ENCODE measurements at places on chromosomes 1 and 21.

DNA sequence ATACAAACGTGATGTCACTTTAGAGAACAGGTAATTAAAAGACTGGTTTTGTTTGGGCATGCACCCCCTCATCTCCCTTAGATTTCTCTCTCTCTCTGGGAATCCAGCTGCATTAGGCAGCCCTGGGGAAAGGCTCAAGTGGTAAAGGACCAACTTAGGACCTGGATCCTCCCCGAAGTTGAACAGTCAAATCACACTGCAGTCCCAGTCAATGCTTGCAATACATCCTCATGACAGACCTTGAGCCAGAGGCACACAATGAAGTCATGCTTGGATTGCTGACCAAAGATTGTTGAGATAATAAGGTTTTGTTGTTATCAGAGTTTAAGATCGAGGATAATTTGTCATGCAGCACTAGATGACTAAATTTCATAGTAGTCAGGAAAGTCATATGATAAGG, 1285.8 kb upstream of the NCAM2 start:
- no peak for DNase-seq

DNA sequence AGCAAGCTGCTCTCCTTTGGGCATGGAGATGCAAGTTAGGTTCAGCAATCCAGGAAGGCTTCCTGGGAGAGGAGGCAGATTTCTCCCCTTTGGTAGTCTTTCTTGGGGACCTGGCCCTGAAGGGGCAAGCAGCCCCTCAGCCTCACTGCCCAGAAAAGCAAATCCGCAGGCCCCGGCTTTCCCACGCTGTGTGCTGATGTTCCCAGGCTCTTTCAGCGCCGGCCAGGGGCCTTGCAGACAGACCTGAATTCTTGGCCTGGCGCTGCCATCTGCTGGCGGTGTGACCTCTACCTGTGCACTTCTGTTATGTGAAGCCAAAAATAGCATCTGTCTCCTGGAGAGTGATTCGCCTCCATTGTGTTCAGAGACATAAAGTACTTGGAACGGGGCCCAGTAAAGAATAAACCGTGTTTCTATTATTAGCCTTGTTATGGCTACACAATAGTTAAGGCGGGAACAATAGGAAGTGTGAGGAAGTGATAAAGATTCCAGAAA, 64.8 kb downstream of the ALPL start:
- DNase-seq, result peak; percentile 67

GRCh38 chr1:56972976-56973375, 7.2 kb upstream of the C8B start:
- DNase-seq, result no peak

- DNase-seq, result no peak
Observed at GRCh38 chr1:19661721-19662228, 2.9 kb upstream of the HTR6 start.

DNA sequence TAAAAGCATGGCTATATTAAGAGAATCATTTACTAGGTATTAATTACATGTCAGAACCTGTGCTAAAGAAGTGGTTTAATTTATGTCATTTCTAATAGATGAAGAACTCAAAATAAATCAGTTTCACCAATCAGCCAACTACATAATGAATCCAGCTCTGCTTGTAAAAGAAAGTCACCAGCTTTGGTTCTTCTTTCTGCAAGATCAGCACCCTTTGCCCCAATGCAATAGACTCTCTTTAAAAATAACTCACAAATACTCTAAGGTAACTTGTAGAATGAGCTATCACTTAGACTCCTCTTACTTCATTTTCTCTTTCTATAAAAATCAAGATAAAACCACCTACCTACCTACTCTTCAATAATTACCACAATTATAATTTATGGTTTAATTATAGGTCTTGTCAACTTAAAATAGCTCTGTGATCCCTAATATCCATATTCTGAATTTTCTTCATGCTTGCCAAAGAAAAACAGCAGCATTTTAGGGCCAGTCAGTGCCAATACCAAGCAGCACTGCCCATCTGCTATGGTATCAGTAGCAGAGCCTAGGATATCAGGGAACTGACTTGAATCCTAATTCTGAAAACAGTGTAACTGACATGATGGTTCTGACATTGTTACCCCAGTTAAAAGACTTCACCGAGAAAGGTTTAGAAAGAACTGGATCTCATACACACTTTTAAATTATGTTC, 11.3 kb downstream of the SLC19A2 start:
- no peak for DNase-seq

DNA sequence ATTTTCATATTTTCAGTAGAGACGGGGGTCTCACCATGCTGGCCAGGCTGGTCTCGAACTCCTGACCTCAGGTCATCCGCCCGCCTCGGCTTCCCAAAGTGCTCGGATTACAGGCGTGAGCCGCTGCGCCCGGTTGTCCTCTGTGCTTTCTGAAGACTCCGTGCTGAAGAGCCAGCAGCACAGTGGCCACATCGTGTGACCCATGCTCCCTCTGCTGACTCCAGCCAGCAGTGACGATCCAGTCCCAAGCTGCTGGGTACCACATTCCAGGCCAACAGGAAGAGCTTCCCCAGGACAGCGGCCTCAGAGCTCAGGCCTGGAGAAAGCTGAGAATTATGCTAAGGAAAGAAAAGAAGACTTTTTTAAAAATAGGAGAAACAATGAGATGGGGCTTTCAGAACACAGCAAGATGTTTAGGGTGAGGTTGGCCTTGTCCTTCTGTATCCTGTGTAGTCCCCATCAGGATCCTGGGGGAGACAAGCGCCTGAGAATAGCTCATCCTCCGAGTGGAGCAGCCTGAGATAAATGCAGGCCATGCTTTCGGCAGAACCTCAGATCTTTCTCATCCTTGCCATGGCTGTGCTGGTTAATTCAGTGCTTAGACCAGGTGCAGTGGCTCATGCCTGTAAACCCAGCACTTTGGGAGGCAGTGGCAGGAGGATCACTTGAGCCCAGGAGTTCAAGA, 207.1 kb downstream of the SLC35F3 start:
- DNase-seq, result peak; percentile 12

GRCh38 chr1:240784776-240785175, 172.8 kb upstream of the GREM2 start:
- DNase-seq, result no peak

DNA sequence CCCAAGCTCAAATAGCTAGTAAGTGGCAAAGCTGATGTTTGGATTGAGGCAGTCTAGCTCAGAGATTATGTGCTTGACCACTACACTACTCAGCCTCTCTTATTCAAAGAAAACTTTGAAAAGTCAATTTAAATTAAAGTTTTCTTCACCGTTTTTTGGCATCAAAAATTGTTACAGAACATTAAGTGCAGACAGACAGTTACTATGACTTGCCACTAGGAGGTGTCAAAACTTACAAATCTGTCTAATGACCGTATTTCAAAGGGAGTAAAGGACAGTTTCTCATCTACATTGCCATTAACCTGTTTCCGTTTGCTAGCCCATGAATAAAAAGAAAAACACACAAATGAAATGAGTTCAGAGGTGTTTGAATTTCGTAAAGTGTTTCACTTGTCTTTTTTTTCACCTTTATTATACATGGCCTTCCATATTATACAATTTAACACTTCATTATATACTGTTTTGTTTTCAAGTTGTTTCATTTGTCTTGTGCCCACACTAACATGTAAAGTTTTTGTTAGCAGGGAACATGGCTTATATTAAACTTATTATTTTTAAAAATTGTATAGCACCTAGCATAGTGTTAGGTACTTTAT, 57.4 kb upstream of the MTF2 start:
- DNase-seq, result peak; percentile 38

DNA sequence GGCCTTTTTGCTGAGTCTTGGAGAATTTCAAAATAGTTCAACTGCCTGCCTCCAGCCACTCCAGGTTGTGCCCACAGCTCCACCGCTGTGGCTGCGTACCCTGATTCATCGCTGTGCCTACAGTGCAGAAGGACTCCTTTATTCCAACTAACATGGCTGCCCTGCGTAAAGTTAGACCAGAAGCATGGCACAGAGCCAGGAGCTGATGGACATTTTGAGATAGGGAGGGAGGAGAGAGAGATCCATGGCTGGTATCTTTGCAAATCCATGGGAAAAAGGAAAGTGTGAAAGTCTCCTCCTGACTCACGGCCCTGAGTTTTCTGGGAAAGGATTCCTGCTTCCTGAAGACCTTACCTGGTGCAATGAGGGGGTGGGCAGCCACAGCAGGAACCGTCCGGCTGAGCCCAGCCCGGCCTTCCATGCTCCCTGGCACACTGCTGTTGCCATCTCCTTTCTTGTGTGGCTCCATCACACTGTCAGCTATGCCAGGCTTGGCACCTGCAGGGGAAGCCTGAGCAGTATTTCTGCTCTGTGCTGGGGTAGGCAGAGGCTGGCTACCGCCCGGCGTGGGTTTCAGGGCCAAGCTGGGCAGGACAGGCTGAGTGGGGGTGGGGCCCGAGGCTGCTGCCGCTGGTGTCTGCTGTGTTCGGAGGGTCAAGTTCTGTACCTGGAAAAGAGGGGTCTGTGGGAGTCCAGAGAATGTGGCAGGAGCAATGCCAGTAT, 46.0 kb upstream of the A3GALT2 start:
- DNase-seq, result no peak

DNA sequence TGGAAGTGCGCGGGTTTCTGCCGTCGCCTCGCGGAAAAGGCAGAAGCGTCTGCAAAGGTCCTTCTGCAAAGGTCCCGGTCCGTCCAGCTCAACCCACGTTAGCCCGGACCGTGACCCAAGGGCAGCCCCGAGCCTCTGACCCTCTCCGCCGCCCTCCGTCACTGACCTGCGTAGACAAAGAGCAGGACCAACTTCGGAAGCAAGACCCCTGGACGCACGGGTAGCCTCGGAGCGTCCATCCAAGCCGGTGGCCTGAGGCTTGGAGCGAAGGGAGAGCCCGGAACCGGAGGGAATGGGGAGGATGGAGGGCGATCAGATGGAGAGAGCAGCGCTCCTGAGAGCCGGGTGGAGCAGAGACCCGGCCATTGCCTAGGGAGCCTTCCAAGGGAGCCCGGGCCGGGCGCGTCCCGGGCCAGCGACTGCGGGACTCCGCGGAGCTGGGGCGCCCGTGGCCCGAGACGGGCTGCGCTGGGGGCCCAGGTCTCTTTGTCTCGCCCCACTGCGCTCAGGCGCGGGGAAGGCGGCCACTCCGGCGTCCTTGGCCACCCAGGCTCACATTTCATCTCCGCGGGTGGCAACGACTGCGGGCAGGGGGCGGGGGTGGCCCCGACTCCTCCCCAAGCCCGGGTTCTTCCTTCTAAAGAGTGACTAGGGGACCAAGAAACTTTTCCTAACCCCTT, at the start of gene CYYR1:
TSS of gene CYYR1 (minus strand) at position 585 of the 680 bp plus-strand sequence. CDS start at position 239, 346 bp downstream.
- peak; percentile 18 for DNase-seq

- DNase-seq, result no peak
Observed at GRCh38 chr1:208951908-208952307, 631.6 kb upstream of the CAMK1G start.

DNA sequence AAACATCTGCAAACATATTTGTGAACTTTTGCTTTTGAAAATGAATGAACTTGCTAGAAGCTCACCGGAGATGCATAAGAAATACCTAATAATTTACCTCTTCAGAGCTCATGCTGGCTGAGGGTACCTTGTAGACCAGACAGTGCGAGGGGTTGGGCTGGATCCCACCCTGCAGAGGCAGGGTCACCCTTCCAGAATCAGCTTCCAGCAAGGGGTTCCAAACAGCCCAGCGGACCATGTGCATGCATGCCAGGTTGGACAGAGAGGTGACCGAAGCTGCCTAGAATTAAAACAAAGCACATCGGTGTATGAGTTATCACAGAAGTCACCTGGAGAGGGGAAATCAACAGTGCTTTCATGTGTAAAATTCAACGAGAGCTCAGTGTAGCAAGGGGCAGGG, 59.2 kb downstream of the NPHP4 start:
- DNase-seq, result no peak

GRCh38 chr1:1763657-1764621, 14.3 kb downstream of the NADK start:
- DNase-seq, result no peak

GRCh38 chr1:40665335-40666171, at the start of gene RIMS3:
TSS of gene RIMS3 (minus strand) at chr1:40665682. CDS start at chr1:40641925, 23,757 bp downstream.
- DNase-seq, result no peak

DNA sequence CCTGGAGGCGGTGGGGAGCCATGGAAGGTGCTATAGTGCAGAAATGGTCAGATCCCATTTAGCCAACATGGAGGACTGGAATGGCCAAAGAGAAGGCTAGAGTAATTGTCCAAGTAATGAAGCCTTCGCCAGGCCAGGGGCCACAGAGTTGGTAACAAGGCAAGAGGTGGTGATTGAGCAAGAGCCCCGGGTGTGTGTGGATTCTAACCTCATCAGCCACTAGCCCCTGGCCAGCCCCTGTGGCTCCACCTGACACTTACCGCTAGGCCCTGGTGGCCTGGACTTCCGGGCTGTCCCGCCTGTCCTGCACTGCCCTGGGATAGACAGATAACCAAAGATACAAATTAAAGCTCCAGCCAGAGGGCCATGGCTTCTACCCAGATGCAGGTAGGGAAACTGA, 9.9 kb downstream of the COL9A2 start:
- no peak for DNase-seq

GRCh38 chr1:198598796-198599321, 40.0 kb upstream of the PTPRC start:
- DNase-seq, result peak; percentile 10

- peak; percentile 82 for DNase-seq
Observed at GRCh38 chr1:11693024-11693590, 1.6 kb downstream of the DRAXIN start.

GRCh38 chr1:112011202-112011601, 21.7 kb upstream of the KCND3 start:
- peak; percentile 56 for DNase-seq

DNA sequence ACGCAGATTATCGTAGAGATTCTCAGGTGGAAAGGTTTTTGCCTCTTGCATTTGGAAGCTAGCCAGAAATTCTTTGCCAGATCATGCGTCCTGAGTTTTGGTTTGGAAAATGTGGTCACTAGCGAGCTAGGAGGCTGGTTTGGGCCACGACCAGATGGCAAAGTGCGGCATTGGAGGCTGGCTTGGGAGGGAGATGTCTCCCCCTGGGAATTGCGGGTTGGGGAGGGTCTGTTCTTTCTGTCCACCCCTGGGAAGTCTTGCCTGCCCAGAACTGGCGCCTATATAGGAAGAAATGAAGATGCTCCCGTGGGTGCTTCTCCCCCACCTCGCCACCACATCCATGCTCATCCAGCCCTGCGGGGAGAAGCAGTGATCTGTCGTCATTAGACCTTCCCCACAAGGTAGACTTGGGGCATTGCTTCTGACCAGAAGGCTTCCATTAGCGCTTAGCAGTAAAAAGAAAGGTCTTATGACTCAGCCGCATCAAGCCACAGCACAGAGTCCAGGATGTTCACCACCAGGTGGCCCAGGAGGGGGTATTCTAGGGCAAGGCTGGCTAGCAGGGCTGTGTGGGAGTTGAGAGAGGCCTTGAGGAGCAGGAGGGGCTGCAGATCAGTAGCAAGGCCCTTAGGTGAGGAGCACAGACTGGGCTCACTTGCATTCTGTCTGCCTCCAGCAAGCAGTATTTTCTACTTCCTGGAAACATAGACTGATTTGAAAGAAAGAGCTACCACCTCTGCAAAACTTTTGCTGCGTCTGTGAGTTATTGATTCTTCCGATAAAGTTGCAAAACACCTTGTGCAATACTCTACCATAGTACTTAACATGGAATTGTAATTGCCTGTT, 1.5 kb upstream of the PTP4A2 start:
- DNase-seq, result peak; percentile 90

GRCh38 chr21:14453339-14454015, 70.5 kb upstream of the HSPA13 start:
- DNase-seq, result no peak

GRCh38 chr1:155091071-155092051, 12.7 kb downstream of the EFNA3 start:
- peak; percentile 16 for DNase-seq

- DNase-seq, result no peak
Observed at GRCh38 chr1:185974367-185975170, 240.4 kb downstream of the HMCN1 start.

Measured in astrocyte (in vitro differentiated cells and primary cell).